GM10248 (cell line): ENCODE measurements at places on chromosomes 3 and 15.

DNA sequence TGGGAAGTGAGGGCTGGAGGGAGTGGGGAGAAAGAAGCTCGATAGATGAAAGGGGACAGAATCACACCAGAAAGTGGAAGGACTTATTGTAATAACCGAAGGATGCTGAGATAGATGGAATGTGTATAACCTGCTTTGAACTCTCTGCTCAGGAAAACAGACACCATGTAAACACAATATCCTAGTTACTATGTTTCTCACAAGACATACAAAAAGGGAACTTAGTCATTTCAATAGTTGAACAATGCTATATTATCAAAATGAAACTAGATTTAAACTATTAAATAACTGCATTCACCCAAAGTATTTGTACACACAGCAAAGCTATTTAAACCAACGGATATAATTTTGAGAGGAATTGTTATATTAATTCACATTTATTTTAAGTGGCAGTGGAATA lies 108.3 kb upstream of the GADL1 start:
- no peak for DNase-seq

DNA sequence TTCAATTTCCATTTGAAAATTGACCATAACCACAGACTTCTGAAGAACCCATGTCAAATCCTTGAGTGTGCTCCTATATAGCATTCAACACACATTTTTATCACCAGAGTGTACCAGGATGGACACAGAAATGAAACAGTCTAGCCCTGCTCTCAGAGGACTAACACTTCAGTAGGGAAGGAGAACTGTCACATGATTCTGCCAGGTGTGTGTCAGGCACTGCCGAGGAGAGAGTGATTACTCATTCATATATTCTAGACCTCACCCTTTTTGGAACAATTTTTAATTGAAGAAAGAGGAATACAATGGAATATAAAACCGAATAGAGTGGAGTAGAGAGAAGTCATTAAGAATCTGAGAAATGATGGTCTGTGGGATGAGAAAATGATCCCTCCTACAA lies 125.8 kb downstream of the ERC2 start:
- no peak for DNase-seq

- no peak for DNase-seq
Measured at GRCh38 chr3:50572801-50573371, 3.6 kb downstream of the HEMK1 start.

DNA sequence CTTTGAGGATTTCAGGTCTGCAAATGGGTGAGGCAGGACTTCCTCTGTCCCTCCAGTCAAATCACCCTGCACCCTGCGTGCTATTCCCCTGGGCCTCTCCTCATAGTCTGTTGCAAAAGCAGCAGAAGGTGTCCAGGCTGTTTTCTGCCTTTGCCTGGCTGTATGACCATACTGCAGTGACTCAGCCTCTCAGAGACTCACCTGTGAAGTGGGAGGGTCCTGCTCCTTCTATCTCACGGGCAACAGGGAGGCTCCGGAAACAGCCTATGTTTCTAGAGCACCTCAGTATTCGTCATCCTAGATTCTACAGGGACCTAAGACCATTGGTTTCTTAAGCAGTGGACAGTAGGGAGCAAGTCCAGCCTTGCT lies 216.4 kb downstream of the TLE3 start:
- DNase-seq: peak; percentile 31

- DNase-seq: no peak
Measured at GRCh38 chr3:51398595-51399310, 7.7 kb downstream of the RBM15B start.

DNA sequence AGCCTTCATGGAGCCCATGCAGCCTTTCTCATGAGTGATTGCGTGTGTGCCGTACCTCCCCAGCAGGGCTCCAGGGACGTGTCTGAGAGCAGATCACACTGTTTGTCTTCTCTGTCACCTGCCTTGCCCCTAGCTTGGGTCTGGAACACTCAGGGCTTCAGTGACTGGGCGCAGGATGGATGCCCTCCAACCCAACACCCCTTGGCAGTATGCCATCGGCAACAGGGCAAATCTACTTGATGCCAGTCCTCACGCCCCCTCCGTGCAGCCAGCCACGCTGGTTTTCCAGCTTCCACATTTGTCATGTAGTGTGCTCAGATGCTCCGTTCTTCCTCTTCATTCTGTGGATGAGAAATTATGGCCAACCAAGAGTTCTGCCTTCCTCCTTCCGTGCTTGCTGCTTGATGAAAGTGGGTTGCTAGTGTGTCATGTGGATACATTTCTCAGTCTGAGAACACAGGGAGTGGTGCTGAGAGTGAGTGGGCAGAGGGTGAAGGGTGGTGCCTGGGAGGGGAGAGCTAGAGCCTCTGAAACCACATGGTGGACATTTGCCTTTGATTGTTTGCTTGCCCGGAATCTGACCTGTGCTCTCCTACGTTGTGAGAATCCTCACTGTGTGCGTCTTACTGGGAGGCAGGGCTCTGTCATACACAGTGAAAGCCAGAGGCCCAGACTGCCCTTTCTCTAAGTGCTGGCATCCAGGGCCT lies 97.2 kb downstream of the FAM43A start:
- DNase-seq: no peak

DNA sequence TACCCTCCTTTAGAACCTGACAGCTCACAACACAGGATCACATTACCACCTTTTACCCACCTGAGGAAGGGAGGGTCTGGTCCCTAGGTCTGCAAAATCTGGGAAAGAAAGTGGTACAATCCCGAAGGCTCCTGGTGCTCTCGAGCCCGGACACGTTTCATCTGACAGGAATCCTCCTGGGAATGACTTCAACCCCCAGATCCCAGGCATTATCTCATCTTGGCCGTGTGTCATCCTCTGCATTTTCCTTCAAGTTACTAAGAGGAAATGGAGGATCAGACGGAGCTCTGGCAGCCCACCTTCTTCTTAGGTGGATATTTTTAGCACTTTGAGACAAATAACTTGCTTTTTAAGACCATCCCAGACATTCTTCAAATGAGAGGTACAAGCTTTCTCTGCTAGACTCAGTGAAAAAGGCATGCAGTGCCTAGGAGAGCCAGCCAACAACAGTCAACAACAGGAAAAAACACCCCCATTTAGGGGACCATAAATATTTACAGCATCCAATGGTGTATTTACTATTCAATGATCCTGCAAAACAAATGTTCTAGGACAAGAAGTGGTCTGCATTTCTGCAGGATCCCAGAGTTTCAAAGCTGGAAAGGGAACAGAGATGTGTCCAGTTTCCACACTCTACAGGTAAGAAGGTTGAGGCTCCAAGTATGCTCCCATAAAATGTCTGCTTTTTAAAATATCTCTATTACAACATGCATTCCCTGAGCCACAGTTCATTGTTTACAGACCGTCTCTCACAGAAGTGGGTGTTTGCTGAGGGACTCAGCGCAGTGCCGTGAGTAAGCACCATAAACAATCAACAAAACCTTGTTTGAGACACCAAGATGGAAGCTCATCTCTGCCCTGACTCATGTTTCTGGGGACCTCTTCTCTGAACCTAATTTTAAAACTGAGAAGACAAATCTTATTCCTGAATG lies 38.3 kb upstream of the ARHGEF3 start:
- DNase-seq: no peak

- DNase-seq: peak; percentile 21
Measured at GRCh38 chr3:44555723-44556122, 730 bp downstream of the ZKSCAN7 start.

DNA sequence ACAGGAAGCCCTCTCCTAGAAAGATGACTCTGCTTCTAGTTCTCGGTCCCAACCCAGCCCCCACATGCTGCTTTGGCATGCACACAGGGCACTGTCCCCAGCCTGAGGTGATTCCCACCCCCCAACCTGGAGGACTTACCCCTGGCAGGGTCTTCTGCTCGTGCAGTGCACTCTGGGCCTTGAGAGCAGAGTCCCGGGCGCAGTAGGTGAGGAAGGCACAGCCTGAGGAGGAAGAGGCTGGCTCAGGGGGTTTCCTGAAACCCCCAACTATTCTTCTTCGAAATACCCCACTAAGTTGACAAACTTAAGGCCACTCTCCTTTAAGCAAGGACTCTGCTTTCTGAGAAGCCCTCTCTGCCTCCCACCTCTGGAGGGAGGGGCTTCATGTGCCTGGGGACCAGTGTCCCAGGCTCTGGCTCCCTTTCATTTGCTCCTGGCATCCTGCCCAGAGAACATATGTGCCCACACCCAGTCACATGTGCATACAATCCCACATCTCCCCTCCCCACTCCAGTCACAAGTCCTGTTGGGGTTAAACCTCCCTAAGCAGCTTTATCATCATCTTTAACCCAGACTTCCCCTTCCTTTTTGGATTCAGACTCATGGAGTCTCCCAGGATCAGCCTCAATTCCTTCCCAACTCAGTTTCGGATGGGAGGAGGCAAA lies 4.1 kb downstream of the CELF6 start:
- no peak for DNase-seq

DNA sequence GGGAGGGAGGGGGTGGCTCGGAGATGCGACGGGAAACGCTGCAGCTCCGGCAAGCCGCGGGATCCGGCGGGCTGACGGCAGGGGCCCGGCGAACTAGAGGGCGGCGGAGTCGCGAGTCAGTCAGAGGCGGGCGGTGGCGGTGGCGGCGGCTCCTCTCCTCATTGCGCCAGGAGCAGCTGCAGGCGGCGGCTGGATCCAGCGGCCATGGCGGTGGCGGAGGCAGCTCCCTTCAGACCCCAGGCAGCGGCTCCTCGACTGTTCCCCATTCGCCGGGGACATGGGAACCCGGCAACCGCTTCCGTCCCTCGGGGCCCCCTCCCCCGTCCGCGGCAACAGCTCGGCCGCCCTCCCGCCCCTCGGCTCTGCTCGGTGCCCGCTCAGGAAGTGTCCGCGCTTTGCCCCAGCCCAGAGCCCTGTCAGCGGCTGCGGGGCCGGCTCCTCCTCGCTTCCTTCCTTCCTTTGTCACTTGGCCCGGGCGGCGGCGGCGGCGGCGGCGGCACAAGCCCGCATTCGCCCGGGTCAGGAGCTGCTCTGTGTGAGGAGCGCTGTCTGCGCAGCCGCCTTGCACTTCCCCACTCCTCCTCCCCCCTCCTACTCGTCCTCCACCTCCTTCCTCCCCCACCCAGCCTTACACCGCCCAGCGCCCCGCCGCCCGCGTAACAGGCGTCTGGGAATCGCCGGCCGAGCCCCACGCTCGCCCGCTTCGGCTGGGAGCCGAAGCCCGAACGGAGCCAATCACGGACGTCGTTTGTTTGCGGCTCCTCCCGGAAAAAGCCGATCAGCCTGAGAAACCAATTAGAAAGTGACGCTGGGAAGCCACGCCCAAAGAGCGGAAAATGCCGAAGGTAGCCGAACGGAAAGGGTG lies at the start of gene GSK3B:
Gene GSK3B (minus strand): TSS at position 537 of the 865 bp plus-strand sequence. CDS start 1,013 bp downstream, outside the sequence.
- peak; percentile 55 for DNase-seq

DNA sequence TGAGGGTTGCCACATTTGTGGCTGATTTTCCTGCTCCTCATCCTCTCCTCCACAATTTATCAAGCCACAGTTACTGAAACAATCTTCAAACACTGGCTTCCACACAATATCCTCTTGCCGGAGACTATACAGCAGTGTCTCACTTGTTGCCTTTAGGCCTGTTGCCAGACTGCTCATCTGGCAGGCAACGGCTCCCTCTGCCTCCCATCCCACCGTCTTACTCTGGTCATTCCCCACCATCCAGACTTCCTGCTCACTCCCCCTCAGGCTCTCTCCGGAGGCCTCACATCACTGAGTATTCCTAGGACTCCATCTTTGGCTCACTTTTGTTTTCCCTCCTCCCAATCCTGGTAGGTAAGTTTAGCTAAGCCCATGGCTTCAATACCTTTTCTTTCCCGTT lies 301.9 kb downstream of the IL20RB start:
- no peak for DNase-seq

- no peak for DNase-seq
Measured at GRCh38 chr3:77620009-77620408, 580.1 kb downstream of the ROBO2 start.

DNA sequence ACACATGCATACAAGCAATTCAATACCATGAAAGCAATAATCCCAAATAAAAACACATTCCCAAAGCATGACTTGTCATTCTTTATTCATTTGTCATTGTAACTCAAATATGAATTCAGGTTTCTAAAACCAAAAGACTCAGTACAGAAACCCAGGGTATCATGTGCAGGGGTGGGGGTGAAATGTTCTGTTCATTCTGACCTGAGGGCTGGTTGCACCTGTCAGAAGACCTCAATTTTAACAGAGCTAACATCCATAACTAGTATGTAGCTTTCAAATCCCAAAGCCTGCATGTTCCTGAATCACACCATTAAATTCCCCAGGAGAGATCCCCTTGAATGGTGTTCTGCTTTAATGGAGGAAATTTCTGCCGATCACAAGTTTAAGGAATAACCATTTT lies 738.7 kb downstream of the MCTP2 start:
- no peak for DNase-seq

GRCh38 chr3:190041333-190042041 lies 79.2 kb downstream of the P3H2 start:
- peak; percentile 19 for DNase-seq

DNA sequence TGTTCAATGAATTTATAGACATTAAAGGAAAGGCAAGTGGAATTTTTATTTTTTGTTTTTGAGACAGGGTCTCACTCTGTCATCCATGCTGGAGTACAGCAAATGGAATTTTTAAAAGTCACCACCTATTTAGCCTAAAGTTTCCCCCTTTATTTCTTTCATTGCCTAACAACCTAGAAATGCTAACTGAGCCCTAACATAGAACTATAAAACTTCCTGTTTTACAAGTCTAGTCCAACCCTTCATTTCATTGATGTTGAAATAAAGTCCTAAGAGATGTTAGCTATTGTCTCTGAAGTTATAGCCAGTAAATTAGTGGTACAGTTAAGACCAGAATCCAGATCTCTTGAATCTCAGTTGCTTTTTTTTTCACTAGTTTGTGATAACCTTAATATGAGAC lies 39.0 kb downstream of the MAPK6 start:
- DNase-seq: no peak

- DNase-seq: no peak
Measured at GRCh38 chr3:152977366-152977765, 142.4 kb downstream of the P2RY1 start.

- peak; percentile 80 for DNase-seq
Measured at GRCh38 chr15:34437687-34438086, at the start of gene GOLGA8A. Gene GOLGA8A, minus strand, starts transcription at chr15:34437808. Its CDS starts 48,117 bp downstream, at chr15:34389691.

DNA sequence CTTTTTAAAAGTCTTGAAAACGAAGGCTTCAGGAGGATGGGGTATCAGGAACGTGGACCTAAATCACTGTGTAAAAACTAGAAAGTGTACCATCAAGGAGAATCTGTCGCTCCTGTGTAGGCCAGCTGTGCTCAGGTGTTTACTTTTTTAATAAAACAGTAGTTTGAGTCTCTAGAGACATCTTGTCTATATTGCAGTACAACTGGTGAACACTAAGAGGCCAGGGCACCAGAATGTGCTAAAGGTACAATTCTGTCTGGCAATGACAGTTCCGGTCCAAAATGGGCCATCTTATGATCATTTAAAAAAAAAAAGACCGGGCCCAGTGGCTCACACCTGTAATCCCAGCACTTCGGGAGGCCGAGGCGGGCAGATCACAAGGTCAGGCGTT lies 61.8 kb upstream of the MCF2L2 start:
- no peak for DNase-seq

- DNase-seq: no peak
Measured at GRCh38 chr3:69987833-69988232, 11.7 kb upstream of the SAMMSON start.

GRCh38 chr3:146091397-146091796 lies 69.6 kb downstream of the PLOD2 start:
- DNase-seq: no peak
